ENCODE measurements at places on chromosomes 3 and 15.

- DNase-seq: peak; percentile 97
These were observed 98.7 kb upstream of the BFSP2 start for GRCh38 chr3:133301194-133301593.

DNA sequence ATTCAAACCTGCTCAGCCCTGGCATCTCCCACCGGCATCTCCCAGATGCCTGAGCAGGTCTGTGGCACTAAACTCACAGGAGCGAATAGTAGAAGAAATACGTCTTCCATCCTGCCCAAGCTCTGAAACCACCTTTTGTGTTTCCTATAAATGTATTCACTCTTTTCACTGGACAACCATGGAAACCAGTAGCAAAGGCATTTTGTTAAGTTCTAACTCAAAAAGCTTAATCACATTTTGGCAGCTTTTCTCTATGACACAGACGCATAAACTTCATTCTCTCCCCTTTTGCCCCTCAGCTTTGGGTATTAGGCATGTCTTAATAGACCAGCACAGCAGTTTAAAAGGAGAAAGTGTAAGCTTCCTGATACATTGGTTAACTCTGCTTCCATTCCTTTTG is 24.5 kb upstream of the ARNT2 start:
- DNase-seq: no peak

GRCh38 chr3:125107861-125108567 is 52.2 kb upstream of the HEG1 start:
- peak; percentile 88 for DNase-seq

GRCh38 chr3:12192173-12192572 is 33.5 kb upstream of the TIMP4 start:
- DNase-seq: no peak

DNA sequence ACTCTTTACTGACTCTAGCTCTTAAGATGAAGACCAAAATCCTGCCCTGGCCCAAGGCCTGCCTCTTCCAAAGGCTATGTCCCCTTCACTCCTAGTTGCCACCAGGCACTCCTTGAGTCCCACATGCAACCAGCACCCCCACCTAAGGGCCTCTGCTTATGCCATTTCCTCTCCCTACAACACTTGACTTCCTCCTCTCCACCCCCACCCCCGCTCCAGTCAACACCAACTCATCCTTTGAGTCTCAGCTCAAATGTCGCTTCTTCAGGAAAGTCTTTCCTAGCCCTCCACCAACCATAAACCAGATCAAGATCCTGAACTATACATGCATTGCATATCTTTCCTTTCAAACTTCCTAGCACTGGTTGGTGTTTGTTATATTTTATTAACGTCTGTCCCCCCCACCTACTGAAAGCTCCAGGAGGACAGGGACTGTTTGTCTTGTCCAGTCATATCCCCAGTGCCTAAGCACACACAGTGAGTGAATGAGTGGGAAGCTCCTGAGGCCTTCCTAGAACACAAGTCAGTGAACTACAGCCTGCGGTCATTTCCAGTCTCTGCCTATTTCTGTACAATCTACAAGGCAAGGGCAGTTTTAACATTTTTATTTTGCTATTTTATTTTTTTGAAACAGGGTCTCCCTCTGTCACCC is 7.3 kb downstream of the TBC1D2B start:
- no peak for DNase-seq

DNA sequence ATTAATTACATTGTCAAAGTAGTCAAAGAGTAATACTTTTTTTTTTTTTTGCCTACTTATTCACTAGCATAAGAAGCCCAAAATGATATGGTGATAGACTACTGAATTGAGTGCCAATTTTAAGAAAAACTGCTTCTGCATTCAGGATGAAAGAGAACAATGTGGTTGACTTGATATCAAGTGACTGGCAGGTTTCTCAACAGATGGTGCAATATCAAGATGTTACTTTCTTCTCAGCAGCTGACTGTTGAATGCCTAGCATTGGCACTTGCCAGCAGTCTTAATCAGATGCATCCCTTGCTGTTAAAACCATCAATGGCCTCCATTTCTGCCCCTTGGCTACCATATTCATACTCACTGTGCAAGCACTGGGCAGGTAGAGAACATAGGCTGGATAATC is 863.2 kb downstream of the GBE1 start:
- no peak for DNase-seq

- no peak for DNase-seq
These were observed 55.7 kb downstream of the LMCD1 start for GRCh38 chr3:8557298-8557697.

- DNase-seq: peak; percentile 34
These were observed 92.0 kb downstream of the SNRK start for GRCh38 chr3:43378066-43378935.

DNA sequence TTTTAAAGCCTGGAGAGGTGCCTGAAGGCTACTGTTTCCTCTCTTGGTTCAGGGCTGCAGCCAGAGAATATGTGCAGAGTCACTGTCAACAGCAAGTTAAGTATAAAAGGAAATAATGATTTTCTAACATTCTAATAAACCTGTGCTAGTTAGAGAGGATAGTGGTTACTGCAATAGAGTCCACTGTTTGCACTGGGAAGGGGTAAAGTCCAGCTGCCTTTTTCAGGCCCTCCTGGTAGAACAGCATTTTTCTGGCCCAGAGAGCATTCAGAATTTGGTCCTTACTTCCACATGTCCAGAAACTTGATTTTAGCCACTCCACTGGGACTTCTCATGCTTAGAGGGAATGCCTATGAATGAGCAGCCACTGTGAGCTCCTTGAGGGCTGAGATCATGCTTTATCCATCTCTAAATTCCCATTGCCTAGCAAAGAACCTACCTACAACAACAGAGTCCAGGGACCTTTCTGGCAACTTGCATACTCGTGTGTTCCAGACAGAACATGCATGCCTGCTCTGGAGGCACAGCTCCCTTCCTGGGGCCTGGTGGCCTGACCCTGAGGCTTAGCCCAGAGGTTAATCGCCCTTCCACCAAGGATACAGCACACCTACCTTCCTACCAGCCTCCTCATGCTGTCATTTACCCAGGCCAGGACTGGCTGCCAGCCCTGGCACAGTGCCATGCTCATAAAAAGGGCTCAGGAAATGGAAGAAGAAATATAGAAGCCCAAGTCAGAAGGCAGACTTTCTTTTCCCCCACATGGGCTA is 50.3 kb upstream of the ATP13A3 start:
- peak; percentile 86 for DNase-seq

Data from M059J (cell line).